CD8-positive, alpha-beta memory T cell (primary cell): ENCODE measurements at places on chromosomes 6 and 20. TPM values are rescaled to one million over a fixed set of nuclear protein-coding genes. Genes with fewer than 3 reads are reported as not detected.

DNA sequence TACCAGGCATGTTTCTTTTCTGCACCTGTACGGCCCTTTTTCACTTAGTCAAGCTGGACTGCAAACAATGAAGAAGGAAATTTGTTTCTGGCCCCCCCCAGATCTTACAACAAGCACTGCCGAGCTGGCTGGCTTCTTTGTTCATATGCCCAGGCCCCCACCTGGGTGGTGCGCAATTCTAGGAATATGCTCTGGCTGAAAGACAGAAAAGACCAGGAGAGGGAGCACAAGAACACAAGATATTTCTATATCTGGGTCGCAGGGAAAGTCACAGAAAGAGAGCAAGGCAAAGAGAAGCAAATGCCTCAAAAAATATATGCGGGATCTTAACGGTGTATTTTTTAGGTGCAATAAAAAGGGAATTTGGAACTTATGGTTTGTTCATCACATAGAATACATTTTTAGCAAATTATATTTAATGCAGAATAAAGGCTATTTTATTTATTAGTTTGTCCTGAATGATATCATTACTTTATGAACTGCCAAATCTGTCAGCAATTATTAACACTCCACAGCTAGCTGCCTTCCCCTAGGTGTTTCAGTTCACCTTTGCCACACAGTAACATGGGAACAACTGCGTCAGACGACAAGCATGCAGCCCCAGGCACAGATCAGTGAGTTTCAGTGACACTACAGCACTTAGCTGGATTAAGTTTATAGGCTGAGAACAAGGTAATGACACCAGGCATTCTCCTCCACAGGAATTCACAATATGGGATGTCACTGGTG, 76.5 kb downstream of the GJA10 start:
- DNase-seq: no peak

DNA sequence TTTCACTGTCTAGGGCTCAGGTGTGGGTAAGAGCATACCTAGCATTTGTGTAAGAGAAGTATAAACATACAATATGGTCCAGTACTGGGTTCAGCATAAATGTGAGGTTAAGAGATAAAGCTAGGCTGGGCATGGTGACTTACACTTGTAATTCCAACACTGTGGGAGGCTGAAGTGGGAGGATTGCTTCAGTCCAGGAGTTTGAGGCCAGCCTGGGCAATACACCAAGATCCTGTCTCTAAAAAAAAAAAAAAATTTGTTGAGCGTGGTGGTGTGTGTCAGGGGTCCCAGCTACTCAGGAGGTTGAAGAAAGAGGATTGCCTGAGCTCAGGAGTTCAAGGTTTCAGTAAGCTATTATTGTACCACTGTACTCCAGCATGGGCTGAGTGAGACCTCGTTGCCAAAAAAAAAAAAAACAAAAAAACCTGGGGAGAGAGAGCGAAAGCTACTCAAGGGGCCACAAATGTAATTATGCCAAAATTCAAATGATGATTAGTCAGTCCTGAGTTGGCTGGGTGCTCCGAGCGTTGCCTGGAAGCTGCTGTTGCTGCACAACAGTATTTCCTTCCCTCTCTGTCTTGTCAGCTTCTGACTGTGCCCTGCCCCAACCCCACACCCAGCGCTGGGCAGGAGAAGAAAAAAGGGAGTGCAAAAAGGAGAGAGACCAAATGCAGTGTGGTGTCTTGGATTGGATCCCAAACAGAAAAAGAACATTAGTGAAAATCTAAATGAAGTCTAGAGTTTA, 24.0 kb downstream of the CMTR1 start:
- DNase-seq: no peak

DNA sequence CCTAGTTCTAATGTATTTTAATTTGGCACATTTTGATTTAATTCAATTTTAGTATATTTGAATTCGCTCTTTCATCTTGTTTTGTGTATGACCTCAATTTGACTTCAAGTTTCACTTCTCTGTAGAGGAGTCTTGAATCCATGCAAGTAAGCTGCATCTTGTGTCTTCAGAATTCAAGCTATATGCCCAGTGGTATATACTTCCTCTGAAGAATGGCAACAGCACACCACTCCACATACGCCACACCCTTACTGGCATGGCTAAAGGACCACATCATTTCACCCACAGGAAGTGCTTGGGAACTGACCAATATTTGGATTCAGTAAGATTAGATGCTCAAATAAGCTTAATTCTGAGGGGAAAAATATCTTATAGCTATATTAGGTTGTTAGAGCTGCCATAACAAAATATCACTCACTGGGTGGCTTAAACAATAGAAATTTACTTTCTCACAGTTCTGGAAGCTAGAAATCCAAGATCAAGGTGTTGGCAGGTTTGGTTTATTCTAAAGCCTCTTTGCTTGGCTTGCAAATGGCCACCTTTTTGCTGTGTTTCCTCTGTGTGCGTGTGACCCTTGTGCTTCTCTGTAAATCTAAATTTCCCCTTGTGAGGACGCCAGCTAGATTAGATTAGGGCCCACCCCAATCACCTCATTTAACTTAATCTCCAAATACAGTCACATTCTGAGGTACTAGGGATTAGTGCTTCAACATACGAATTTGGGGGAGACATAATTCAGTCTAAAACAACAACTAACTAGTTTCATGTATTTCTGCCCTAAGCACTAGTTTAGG, 2.8 kb upstream of the ASF1A start:
- no peak for DNase-seq

- DNase-seq: no peak
Observed at GRCh38 chr6:56223995-56224394, 23.4 kb downstream of the COL21A1 start.

DNA sequence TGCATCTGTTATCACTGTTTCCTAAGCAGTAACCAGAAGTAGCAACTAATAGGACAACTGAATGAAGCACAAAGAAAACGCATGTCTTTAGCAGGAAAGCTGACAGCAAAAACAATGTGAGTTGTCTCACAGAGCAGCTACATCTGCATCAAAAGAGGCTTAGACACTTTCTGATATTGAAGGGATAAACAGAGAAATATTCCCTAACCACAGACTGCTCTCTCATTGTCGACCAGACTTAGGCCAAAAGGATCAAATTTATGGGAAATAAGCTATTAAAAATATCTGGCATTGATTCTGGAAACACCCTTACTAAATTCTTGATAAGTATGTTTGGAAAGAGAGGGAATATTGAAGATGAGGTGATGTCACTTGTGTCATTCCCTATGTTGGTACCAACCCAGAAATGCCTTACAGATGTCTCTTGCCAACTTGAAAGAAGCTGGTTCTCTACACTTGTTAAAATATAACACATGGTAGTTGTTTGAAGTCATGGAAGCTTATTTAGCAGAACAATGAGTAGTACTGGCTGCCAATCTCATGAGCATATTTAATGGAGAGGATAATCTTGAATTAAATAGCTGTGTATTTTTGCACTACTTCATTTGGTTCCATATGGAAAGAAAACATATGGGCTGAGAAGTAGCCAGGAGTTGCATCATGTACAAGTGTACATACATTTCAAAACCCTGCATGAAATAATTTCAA, 929.3 kb upstream of the MAN1A1 start:
- no peak for DNase-seq

- no peak for DNase-seq
Observed at GRCh38 chr20:37565134-37565811, 37.6 kb upstream of the BLCAP start.

- DNase-seq: no peak
Observed at GRCh38 chr6:157139054-157139708, 184.1 kb downstream of the TMEM242 start.

GRCh38 chr20:51792960-51793359, 9.4 kb downstream of the SALL4 start:
- no peak for DNase-seq

DNA sequence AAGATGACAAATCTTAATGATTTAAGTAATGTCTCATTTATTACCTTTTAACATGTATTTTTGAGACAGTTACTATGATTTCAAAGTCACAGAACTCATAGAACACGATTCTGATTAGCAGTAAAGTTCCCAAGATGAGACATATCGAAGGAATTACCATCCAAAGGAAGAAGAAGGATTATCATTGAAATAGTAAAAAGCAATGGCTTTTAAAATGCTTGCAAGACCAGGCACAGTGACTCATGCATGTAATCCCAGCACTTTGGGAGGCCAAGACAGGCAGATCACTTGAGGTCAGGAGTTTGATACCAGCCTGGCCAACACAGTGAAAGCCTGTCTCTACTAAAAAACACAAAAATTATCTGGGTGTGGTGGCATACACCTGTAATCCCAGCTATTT, 219.2 kb downstream of the KHDC1L start:
- no peak for DNase-seq

GRCh38 chr6:147418523-147418922, 90.0 kb upstream of the SAMD5 start:
- no peak for DNase-seq

GRCh38 chr6:7154341-7155139, 46.8 kb downstream of the RREB1 start:
- no peak for DNase-seq

DNA sequence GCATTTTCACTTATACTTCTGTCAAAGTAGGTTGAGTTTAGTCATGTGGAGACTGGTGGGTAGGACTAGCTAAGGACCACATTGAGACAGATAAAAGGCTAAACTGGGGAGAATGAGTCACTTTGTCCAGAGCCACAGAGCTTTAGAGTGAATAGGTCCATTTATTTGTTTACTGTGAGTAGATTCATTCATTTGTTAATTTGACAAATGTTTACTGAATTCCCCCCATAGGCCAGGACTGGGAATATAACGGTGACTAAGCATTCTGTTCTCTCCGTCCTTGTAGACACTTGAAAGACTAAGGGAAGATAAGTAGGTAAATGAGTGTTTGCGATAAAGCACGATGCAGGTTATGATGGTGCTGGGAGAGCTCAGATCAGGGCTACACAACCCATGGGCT, 699.7 kb upstream of the ID4 start:
- no peak for DNase-seq

- no peak for DNase-seq
Observed at GRCh38 chr6:131635384-131636340, 1.4 kb upstream of the ENPP3 start.

GRCh38 chr20:25081065-25081729, 744 bp downstream of the VSX1 start:
- DNase-seq: peak; percentile 28

DNA sequence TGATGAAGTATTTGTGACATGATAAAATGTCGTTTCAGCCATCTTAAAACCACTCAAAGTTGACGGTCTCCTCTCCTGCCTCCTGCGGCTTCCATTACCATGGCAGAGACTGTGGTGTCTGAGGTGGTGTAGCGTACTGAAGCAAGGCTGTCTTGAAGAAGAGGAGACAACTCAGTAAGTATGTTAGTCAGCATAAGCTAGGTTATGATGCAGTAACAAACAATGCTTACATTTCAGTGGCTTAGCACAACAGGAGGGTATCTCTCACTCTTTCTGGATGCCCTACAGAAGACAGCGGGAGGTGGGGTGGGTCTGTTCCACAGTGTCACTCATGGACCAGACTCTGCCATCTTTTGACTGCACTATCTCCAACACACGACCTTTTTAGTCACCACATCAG, 174.7 kb upstream of the AHI1 start:
- DNase-seq: no peak

DNA sequence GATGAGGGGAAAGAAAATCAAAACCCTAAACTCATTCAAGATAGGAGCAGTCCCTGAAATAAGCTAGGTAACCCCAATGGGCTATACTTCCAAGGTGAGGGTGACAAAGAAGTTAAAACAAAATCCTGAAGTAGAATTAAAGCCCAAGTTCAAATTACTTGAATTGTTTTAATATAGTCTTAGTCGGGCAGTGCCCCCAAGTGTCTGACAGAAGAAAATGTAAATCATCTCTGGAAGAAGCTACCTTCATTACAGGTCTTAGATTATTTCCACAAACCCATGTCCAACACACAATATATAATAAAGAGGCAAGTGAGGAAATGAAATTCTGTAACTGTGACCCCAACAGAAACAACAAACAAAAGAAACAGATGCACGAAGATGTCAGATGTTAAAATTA, 36.8 kb upstream of the L3MBTL3 start:
- no peak for DNase-seq

DNA sequence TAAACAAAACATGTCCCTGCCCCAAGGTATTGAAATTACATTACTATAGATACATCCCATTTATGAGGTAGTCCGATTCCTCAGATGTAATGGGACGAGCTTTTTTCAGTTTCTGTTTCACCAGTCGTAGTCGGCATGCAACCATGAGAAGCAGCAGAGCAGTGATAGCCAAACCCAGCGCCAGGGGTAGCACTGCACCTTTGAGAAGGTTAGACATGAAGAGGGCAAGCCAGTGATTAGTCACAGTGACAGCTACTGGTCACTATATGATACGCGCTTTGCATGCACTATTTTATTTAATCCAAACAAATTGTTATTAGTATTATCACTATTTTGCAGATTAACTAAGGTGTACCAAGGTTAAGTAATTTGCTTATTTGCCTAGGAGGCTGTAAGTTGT, 43.7 kb downstream of the LRP11 start:
- DNase-seq: no peak

DNA sequence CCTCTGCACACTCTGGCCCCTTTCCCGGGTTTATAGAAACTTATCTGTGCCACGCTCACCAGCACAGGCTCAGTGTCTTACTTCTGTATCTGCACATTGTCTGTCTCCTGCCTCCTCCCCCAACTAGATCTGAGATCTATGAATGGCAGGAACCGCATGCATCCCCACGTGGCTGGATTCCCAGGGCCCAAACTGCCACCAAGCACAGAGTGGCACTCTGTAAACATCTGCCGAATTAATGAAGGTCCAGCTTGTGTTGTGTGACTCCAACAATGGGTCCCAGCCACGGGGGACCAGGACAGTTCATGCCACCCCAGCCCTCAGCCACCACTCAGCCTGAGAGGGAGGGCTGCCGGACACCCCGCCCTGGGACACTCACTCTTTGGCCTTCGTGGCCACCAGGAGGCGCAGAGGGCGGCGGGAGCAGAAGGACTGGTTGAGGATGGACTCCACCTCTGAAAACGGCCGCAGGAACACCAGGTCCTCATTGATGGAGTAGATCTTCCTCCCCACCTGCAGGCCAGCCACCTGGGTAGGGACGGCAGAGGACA, 171.1 kb downstream of the PREX1 start:
- DNase-seq: no peak

- no peak for DNase-seq
Observed at GRCh38 chr6:68559070-68559469, 76.0 kb upstream of the ADGRB3 start.

DNA sequence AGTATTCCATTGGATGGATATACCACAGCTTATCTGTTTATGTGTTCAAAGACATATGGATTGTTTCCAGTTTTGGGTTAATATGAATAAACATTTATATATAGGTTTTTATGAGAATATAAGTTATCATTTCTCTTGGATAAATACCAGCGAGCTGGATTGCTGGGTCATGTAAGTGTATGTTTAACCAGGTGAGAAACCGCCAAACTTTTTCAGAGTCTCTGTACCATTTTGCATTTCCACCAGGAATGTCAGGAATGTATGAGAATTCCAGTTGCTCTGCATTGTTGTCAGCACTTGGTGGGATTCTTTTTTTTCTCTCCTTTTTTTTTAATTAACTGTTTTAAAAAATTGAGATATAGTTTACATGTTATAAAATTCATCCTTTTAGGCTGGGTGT, 52.1 kb downstream of the PHF20 start:
- no peak for DNase-seq

The PPP1R14C gene
- polyA plus RNA-seq: 0.76 TPM

The ZNF512B gene
- 1.0 TPM for polyA plus RNA-seq

The POU5F1 gene
- polyA plus RNA-seq: not detected

The HLA-DOB gene
- polyA plus RNA-seq: 0.62 TPM

The SOX4 gene
- polyA plus RNA-seq: 0.37 TPM

The TNFAIP3 gene
- polyA plus RNA-seq: 127 TPM

The PAK5 gene
- polyA plus RNA-seq: not detected

The BTN1A1 gene
- not detected for polyA plus RNA-seq

The BMP6 gene
- not detected for polyA plus RNA-seq

The MRPL2 gene
- 47.5 TPM for polyA plus RNA-seq

The PPIL6 gene
- 0.46 TPM for polyA plus RNA-seq

The MICB gene
- polyA plus RNA-seq: 12.0 TPM
